ENCODE measurements at places on chromosomes 6 and 20.

GRCh38 chr6:112597176-112597575 lies 250.0 kb downstream of the RFPL4B start:
- DNase-seq = no peak

DNA sequence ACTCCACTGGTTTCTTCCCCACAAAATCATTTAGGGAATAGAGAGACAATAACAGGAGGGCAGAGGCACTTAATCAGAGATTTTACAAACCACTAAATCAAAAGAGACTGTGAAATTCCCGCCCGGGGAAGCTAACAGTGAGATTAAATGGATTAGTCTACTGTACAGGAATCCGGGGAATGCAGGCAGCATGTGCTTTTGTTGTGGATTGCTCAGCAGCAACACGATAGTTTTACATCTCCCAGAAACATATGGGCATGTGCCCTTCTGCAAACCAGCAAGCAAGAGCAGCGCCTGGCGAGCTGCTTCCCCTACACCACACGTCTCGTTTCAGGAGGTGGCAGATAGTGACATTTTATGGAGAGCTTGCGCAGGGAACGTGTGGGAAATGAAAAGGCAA lies 382.3 kb downstream of the CD83 start:
- DNase-seq = peak; percentile 84

DNA sequence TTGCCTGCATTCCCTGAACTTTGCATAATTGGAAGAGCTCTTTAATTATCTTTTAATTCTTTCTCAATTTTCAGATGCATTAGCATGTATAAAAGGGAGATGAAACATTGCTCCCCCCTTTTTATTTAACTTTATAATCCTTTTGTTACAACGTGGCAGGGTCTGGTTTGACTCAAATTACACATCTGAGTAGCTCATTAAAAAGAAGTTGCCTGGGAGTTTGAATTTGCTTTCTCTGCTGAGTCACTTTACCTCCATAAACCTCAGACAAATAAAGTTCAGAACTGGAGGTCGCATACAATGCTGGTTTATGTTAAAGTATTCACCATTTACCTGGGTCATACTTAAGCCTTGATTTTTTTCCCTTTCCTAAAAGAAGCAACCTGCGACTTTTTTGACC lies 495.2 kb downstream of the PREX1 start:
- no peak for DNase-seq

DNA sequence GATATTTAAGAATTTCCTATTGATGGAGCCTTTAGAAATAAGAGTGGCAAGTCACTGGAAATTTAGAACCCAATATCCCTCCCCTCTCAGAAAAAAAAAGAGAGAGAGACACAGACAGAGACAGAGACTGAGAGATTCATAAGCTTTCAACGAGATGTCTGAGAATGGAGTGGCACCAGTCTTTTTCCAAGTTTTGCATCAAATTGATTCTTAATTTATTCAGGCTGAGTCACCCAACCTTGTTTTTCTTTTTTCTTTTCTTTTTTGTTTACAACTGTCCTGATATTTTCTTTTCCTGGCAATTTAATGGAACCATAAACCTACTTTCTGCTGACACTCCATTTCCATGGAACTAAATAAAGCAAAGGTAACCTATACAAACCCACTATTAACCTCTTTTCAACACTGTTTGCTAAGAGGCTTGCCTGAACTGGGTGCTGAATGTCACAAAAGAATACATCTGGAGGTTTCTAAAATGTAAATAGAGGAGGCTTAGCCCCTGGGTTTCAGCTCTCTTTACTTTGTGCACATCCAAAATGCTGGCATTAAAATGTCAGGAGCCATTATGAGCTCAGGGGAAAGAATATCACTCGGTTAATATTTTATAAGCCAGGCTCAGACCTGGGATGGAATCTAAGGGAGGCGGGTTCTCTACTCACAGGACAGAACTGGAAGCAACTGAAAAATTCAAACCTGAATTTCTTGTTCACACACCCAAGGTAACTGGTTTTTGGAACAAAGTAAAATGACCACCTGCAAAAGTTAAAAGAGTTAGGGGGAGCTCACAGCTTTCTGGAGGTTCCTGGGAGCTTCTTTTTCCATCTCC lies 100.8 kb downstream of the BFSP1 start:
- no peak for DNase-seq

DNA sequence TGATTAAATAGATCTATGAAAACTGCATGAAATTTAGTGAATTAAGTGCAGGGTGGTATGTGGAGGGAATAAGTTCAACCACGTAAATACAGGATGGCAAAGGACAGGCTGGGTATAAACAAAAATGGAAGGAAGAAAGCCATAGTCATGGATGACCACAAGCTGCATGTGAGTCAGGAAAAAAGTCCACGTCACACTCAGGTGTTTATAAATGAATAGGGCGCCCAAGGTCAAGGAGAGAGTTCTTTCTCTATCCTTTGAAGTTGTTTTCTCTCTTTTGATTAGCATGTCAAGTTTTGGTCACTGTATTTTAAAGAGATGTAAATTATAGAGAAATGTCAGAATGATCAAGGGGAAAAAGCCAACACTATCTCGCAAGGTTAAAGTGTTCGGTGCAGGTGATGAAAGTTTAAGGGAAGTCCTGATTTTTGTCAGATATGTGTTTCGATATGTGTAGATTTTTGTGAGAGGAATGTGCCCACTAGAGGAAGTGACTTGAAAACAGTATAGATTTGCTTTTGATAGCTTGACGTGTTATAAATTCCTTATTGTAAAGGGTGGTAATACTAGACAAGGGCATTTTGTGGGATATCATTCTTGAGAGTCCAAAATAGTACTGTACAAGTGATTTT lies 58.7 kb downstream of the MAP3K4 start:
- DNase-seq = no peak

GRCh38 chr20:47867831-47868230 lies 82.5 kb upstream of the SULF2 start:
- no peak for DNase-seq

DNA sequence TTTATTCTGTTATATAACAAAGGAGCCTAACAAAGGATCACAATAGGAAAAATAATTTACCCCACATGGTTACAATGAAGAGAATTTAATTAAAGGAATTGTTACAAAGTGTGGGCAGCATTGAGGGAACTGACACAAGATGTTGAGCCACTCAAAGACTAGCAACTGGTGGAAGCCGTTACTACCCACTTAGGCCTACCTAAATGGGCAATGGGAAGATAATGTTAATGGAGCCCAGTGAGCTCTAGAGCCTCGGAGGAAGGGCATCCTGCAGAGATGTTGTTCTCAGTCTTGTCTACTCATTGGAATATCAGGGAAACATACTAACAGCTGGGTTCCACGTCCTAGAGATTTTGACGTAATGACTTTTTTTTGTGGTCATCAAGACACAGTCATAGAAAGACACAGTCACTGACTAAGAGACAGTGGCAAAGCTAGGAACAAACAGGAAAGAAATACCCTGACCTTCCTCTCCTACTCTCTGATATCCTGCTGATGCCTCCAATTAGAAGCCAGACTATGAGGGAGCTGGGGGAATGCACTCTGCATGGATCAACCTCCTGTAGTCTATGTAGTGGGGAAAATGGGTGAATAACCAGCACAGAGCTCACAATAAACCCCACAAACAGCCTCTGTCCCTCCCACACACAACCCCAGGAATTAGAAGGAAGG lies 523.8 kb upstream of the FLRT3 start:
- no peak for DNase-seq

DNA sequence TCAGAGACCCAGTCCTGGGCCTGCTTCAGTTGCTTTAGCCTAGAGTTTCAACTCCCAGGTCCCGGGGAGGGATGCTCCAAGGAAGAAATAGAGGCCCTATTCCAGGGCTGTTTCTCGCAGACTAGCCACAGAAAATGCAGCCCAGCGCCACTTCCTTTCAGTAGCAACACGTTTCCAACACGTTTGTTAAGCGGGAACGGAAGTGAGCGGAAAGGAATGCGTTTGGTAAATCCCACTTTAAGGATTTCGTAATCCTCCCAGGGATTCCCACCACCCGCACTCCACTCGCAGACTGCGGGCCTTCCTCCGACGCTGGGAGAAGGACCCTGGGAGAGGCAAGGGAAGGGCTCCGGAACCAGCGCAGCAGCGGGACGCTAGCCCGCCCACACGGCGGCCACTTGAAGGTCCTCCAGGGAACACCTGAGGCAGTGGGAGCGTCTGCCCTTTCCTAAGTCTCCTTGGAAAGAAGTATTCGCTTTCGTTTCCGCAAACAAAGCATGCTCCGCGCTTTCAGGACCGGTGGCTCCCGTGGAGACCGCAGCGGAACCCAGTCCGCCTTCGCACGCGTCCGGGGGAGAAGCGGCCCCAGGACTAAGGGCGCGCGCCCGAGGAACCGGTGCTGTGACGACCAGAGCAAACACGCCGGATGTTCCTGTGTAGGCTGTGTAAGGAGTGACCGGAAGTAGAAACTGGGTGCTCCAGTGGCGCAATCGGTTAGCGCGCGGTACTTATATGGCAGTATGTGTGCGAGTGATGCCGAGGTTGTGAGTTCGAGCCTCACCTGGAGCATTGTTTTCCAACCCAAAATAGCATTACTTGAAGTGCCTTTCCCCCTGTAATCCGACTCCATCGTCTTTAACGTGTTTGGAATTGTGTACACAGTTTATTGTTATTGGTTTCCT lies 227.6 kb upstream of the PRSS16 start:
- DNase-seq = peak; percentile 61

GRCh38 chr6:138592749-138593123 lies 93.4 kb upstream of the NHSL1 start:
- DNase-seq = no peak

GRCh38 chr6:337805-338368 lies 45.6 kb downstream of the DUSP22 start:
- DNase-seq = no peak

- no peak for DNase-seq
Measured at GRCh38 chr6:150312844-150313584, 55.8 kb upstream of the IYD start.

DNA sequence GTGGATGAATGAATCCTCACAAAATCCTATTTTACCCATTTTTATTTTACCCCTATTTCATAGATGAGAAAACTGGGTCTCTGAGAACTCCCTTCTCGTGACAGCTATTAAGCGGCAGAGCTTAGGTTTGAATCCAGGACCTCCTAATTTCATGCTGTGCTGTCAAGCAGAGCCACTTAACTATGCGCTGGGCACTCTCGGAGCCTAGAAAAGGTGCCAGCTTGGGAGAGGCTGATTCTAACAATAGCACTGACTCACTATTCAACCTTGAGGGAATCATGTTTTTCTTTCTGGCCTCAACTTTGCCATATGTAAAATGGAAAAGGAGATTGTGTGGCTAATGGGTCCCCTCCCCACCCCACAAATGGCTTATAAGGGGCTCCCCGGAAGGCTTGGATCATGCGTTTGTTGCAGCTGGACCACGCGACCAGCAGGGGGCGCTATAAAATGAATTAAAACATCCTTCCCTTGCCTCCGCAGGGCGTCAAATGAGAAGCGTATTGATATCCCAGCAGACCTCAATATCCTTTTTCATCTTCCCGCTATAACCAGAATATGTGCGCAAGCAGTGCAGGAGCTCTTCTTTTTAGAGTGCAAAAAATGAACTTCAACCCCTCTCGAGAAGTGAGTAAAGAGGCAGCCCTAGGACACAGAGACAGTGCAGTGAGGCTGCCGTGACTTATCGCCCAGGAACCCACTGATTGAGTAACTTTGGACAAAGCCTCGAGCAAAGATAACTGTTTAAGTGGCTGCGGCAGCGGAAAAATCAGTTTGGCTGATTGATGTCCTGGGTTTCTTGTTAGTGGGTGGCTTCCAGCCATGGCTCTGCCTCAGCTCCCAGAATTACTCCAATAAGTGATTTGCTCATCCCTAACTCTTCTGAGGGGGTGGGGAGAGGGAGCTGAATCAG lies 12.8 kb upstream of the PDYN start:
- DNase-seq = no peak

DNA sequence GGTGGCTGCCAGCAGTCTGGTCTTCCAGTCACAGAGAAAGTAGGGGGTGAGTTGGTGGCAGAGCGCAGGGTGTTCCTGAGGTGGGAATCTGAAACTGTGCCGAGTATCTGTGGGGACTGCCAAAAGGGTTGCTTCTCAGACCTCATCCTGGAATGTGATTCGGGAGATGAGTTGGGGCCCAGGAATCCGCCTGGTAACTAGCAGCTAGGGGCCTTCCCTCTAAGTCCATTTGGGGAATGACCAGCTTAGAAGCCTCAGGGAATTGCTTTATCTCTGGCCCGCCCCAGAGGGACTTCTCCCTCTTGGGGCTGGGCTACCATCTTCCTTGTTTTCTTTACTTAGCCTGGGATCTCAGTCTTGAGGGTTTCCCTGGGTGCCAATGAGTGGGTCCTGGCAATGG lies 49.6 kb downstream of the MOCS1 start:
- DNase-seq = no peak

GRCh38 chr20:15991279-15991678 lies 582.0 kb downstream of the KIF16B start:
- no peak for DNase-seq

DNA sequence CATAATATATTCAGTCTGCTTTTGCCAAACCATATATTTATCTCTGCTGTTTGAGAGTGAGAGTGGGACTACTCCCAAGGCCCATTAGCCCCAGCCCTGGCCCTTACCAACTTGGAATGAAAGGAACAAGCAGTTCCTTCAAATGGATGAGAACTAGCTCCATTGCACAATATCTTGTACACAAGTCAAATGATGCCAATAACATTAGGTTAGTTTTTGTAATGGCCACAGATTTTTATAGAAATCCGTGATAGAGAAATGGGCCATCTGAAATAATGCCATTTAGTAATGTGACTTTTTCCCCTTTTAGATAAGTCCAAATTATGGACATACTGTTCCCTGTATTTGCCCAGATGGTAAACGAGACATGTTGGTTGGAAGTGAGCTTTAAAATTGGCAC lies 117.0 kb downstream of the MAP3K7 start:
- DNase-seq = no peak

GRCh38 chr6:28588666-28589065 lies 63.0 kb downstream of the GPX5 start:
- DNase-seq = no peak

GRCh38 chr6:121544691-121545090 lies 109.2 kb downstream of the GJA1 start:
- peak; percentile 14 for DNase-seq

DNA sequence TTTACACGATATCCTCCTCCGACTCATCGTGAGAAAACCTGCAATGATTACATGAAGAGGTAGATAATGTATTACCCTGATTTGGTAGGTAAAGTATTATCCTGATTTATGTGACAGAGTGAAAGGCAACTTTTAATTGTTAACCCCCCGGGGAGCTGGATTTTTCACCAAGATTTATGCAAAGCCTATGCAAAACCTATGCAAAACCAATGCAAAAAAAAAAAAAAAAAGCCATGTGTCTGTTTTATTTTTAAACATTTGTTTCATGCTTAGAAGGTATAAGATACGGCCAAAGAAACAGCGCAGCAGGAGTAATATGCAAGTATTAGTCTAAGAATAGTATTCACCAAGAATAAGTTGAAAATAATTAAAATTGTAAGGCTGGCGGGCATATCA lies 109.9 kb downstream of the IPCEF1 start:
- no peak for DNase-seq

GRCh38 chr6:149899926-149900619 lies 2.2 kb upstream of the RAET1E start:
- DNase-seq = no peak

DNA sequence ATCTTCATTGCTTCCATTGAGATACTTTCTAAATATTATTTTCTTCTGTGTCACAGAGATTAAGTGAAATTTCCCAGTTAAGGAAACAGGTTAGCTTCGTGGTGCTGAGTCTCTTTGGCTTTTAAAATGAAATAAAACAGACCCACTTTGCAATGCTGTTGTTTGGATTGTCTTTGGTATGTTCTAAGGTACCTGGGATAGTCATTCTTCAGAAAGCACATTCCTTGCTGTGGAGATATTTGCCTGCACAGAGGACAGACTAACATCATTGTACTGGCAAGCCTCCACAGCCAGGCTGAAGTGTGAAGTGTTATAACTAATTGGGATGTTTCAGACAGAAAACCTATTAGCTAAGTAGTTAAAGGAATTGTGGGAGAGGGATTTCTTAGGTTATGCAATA lies 148.8 kb upstream of the EPHA7 start:
- no peak for DNase-seq
